ENCODE measurements at places on chromosomes 1 and 21.

GRCh38 chr21:29499229-29499628 is 200.5 kb downstream of the BACH1 start:
- no peak for DNase-seq

- DNase-seq: no peak
These were observed 208.8 kb upstream of the USP25 start for GRCh38 chr21:15520811-15521643.

GRCh38 chr1:184298440-184299405 is 88.1 kb upstream of the C1orf21 start:
- DNase-seq: no peak

DNA sequence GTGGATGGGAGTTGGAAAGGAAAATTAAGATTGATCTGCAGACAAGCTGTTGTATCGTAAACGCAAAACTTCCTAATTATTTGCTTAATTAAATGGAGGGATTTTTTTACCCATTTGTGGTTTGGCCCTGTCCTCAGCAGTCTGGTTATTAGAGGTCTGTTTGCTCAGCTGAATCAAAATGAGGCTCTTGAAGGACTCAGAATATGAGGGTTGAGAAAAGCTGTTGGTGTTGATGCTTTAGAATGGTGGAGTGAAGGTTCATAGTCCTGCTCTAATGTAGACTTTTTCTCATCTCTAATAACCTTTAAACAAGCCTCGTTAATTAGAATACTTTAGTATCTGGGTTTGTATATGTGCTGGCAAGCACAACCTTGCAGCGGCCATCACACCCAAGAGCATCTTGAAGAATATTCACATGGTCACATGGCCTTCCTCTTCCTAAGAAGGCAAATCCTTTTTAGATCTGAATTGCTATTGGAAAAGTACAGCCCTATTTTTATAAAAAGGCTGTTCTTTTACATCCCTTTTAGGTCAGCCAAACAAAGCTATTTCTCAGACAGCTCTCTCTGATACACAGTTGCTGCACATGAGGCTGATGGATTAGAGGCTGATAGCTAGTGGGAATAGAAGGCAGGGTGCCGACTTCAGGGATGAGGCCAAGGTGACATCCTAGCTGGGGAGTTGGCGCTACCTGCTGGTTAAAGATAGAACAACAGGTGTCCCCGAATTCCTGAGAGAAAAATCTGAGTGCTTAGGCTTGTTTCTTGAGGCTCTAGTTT is 53.8 kb downstream of the MACF1 start:
- peak; percentile 63 for DNase-seq

DNA sequence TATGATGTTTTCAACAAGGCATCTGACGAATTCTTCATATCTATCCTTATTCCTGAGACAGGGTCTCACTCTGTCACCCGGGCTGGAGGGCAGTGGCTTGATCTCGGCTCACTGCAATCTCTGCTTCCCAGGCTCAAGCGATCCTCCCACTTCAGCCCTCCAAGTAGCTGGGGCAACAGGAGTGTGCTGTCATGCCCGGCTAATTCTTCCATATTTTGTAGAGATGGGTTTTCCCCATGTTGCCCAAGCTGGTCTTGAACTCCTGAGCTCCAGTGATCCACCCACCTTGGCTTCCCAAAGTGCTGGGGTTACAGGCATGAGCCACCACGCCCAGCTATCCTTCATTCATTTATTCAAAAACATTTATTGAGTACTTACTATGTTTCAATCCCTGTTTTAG is 8.0 kb downstream of the YY1AP1 start:
- no peak for DNase-seq

DNA sequence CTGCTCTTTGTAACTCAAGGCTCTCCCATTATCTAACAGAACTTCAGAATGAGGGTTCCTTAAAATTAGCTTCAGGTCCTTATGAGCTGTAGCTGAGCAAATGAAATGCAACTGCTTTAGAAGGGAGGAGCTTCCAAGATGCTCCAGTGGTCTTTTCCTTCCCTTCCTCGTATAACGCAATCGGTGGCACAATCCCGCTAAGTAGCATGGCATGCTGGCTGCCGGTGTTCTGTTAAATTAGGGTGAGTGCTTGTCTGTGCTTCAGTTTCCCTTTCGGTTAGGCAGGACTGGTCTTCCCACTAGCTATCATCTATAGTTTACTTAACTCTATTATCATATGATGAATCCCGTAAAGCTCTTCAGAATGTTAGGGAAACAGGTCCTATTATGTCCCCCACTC is 917 bp downstream of the KIAA0040 start:
- peak; percentile 31 for DNase-seq

GRCh38 chr1:90414201-90414600 is 302.9 kb downstream of the BARHL2 start:
- no peak for DNase-seq

- DNase-seq: no peak
These were observed 661.5 kb upstream of the ADGRL4 start for GRCh38 chr1:79667848-79668696.

DNA sequence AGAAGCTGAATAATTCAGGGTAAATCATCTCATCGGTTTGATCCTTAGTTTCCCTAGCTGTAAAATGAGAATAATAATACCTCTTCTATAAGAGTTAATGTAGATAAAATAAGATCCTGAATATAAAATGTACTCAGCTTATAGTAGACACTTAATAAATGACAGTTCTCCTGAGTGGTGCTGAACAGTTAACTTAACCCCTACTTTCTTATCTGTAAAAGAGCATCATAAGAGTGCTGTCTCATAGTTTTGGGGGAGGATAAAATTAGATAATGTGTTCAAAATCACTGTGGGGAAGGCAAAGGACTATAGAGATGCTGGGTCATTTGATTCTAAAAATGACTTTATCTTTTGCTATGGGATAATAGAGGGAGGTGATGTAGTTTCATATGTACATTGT is 593 bp downstream of the C8A start:
- DNase-seq: no peak

- DNase-seq: no peak
These were observed 358.4 kb upstream of the ST6GALNAC5 start for GRCh38 chr1:76508871-76509270.

GRCh38 chr1:90726425-90726985 is 9.4 kb upstream of the BARHL2 start:
- no peak for DNase-seq

DNA sequence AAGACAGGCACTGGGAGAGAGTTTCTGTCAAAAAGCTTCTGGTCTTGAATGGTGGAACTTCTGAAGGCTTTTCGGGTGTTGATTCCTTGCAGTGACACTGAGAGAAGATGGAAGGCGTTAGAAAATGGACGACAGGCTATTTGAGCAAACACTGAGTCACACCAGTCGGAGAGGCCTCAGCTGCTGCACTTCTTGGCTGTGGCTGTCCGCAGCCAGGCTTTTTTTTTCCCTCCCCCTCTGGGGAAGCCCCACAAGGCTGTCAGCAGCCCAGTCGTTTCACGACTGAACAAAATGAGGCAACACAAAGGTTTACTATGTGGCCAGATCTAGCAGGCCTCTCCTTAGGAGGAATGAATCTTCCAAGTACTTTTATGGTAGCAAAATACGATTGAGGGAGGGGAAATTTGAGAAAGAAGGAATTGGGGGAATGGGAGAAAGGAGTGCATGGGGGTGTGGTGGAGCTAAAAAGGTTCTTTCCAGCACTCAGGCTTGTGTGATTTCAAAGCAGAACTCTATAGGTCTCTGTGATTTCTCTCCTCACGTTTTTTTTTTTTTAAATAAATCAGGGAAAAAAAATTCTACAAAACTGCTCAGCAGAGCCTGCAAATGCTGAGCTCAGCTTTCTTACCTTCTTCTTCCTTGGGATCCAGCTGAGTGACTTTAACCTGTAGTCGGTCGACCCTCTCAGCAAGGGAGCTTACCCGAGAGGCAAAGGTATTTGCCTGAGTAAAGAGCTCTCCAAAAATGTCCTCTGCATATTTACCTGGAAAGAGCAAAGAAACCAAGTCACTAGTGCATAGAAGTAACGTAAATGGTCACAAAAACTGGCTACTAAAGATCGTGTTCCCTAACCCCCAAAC is 26.1 kb downstream of the GPR3 start:
- DNase-seq: no peak

DNA sequence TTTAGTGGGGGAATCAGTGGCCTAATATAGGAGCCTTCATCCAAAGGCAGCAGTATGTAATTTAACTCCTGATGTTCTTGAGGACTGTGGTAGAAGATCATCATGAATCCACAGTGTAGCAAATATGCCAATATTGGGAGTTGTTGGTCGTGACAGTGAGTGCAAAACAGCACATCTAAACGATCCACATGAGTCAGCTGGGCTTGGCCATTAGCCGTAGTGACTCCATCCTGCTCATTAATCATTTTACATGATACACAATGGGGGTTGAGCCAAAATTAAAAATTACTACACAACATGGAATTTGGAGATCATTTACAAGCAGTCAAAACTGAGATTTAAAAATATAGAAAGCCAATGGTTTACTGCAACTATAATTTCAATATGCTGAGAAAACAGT is 653.9 kb upstream of the CAMK1G start:
- no peak for DNase-seq

DNA sequence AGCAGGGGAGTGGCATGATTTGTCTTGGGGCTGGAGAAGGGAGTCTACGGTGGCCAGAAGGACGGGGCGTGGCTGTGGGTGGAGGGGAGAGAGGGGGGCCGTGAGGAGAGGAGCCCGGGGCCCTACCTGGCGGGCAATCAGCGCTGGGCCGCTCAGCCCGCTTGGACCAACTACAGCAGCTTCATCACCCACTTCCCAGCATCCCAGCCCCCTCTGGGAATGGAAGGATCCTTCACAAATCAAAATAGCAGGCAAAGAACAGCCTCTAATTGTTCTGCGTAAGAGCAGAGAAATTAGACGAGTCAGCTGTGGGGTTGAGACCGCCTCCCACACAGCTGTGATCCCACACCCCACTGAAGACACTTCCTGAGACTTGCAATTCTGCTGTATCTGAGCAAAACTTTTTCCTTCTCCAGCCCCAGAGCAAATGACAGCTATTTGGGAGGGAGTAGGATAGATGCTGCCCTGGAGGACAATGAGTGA is 43.5 kb downstream of the OPRD1 start:
- no peak for DNase-seq

All from LoVo (cell line).